NCI-H748 treated with DMSO at 0.1 percent for 48 hours (cell line): ENCODE measurements at places on chromosomes 13 and 19.
A peak's percentile ranks its signal among the peaks of the same experiment; 100 is the strongest.

GRCh38 chr13:21684576-21684975 is 13.7 kb downstream of the FGF9 start:
- no peak for DNase-seq

DNA sequence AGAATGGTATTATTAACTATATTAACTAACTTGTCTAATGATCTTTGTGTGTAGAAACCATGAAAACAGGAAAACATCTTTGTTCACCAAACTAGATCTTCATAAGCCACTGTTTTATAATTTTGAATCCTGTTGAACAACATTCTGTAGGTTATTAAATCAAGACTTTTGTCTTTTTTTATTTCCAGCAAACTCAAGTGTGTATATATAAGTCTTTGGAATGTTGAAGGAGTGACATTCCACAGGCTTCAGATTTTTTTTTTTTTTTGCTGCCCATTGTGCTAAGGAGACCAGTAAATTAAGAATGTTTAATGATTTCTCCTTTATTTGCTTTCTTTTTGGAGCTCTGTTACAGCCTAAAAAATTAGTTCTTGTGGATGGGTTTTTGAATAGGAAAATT is 89.6 kb downstream of the LMO7 start:
- no peak for DNase-seq

DNA sequence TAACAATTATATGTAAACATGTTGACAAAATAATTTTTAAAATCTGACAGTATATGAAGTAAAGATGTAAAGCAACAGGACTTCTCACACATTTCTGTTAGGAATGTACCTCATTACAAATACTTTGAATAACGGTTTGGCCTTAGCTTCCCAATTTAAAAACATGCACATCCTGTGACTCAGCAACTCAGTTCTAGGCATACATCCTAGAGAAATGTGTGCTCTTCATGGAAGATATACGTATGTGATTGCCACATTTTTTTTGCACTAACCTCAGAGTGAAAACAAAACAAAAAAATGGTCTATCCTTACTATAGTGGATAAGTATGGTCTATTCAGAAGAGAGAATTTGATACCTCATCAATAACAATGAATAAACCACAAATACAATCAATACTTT is 314.6 kb downstream of the LIG4 start:
- no peak for DNase-seq

DNA sequence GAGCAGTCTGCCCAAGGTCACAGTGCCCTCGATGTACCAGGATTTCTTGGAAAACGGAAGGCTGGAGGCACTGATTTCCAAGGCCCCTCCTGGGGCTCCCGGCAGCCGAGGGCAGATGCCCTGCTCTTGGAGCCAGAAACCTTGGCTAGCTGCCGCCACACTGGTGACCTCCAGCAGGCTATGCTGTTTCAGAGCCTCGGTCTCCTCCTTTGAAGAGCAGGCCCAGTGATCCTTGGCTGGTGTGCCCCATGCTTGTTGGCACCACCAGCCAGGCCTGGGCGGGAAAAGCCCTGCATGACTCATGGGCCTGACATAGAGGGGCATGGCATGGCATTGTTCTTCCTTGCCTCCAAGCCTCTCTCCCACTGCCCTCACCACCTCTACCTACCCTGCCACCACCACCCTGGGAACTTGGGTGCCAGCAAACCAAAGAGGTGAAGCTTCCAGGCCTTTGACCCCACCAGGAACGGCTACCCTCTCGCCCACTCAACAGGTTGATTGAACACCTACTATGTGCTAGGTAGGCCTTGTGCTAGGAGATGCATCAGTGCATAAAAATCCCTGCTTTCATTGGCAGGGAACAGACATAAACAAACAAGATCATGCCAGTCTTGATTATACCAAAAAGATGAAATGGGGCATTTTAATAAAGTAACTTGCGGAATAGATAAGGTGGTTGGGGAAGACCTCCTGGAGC is 1.6 kb upstream of the CLEC11A start:
- DNase-seq = no peak

GRCh38 chr13:90233933-90234672 is 1113.4 kb upstream of the MIR17HG start:
- no peak for DNase-seq

- peak; percentile 83 for DNase-seq
These were observed at the start of gene CA11 for GRCh38 chr19:48646001-48646721. TSS of gene CA11 (minus strand) at chr19:48646187. CDS start at chr19:48645632, 555 bp downstream.

DNA sequence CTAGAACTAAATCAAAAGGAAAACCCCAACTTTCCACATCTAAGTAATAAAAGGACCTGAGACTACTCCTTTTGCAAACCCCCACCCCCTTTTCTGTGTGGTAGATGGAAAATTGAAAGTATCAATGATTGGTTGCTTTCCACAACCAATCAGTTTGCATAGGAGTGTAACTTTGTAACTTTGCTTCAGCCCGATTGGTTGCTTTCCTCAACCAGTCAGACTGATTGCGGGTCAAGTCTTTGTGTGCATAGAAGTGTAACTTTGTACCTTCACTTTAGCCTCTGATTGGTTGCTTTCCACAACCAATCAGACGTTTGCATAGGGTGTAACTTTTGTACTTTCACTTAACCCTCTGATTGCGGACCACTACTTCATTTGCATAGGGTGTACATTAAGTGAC is 8.0 kb upstream of the B3GLCT start:
- no peak for DNase-seq

GRCh38 chr13:105655046-105655445 is 880.4 kb downstream of the EFNB2 start:
- no peak for DNase-seq

DNA sequence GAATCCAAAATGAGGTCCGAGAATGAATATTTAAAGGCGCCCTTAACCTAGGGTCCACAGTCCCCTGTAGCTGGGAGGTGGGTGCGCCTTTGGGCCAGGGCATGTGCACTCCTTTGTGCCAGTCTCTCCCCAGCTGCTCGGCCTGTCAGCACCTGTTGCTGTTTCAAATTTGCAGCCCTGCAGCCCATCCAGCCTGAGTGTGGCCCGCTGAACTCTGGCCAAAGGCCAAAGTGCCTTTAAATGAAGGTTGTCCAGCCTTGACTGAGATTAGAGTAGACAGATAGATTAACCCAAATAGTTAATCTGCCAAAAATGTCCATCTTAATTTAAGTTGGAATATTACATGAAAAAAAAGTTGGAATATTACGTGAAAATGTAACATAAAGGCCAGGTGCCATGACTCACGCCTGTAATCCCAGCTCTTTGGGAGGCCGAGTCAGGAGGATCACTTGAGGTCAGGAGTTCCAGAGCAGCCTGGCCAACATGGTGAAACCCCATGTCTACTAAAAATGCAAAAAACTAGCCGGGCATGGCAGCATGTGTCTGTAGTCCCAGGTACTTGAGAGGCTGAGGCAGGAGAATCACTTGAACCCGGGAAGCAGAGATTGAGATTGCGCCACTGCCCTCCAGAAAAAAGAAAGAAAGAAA is 25.3 kb downstream of the TPT1 start:
- no peak for DNase-seq

- no peak for DNase-seq
These were observed 6.4 kb downstream of the PGLS start for GRCh38 chr19:17517898-17518297.

DNA sequence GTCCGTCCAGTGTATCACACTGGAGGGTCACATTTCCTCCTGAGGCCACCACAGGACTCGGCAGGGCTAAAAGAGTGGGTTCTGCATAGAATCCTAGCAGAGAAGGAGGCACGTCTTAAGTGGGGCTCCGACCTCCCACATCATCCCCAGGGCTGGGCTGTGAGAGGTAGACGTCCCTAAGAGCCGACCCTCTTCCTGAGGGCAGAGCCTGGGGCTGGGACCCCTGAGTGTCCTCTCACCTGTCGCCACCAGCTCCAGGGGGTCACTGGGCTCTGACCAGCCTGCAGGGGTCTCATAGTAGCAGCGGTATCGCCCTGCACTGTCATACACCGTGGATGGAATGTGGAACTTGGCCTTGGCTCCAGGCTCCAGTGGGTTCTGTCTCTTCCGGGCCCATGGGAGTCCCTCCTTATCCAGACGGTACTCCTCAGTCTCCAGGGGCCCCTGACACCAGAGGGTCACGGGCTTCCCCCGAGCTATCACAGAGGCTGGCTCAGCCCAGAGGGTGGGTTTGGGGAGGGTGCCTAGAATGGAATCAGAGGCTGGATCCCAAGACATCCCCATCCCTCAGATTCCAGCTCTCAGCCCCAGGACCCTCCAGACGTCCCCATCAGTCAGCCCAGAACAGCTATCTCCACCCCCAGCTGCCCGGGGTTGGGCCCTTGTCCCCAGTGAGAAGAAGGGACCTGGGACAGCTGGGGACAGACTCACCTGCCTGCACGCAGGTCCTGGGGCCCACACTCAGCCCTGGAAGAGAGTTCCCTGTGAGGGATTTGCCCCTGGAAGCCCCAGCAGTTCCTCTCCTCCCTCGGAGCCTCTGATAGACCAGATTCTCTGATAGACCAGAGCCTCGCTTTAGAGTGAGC is 590 bp downstream of the LILRB5 start:
- DNase-seq = no peak

DNA sequence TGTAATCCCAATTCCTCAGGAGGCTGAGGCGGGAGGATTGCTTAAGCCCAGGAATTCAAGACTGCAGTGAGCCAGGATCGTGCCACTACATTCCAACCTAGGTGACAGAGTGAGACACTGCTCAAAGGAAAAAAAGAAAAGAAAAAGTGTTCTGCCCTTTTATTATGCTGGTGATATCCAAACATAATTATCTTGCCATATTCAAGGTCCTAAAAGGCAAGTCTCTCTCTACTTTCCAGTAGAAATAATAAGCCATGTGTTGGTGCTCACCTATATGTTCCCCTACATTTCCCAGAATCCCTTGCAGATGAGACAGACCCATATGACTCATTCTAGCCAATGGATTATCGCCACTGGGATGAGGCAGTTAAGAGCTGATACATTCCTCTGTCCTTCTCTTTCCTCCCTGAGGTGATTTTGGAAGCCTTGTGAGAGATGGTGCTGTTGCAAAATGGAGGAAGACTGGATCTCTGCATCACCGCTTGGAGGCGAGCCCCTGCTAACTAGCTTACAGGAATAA is 58.3 kb upstream of the MRI1 start:
- DNase-seq = no peak

GRCh38 chr13:107339209-107339608 is 771.3 kb upstream of the ARGLU1 start:
- no peak for DNase-seq

DNA sequence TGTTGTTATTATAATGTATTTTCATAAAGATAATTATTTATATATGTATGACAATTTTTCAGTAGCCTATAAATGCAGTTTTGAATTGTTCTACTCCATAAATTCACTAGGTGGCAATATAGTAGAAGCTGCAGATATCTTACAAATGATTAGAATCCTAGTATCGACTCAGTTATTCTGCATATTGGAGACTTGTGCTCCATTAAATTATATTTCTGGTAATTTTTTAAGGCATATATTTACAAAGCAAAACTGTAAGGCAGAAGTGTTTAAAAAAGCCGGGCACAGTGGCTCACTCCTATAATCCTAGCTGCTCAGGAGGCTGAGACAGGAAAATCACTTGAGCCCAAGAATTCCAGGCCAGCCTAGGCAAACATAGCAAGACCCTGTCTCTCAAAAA is 58.7 kb downstream of the DPY19L3 start:
- DNase-seq = peak; percentile 6

GRCh38 chr19:33273881-33274662 is 28.3 kb downstream of the CEBPA start:
- no peak for DNase-seq

DNA sequence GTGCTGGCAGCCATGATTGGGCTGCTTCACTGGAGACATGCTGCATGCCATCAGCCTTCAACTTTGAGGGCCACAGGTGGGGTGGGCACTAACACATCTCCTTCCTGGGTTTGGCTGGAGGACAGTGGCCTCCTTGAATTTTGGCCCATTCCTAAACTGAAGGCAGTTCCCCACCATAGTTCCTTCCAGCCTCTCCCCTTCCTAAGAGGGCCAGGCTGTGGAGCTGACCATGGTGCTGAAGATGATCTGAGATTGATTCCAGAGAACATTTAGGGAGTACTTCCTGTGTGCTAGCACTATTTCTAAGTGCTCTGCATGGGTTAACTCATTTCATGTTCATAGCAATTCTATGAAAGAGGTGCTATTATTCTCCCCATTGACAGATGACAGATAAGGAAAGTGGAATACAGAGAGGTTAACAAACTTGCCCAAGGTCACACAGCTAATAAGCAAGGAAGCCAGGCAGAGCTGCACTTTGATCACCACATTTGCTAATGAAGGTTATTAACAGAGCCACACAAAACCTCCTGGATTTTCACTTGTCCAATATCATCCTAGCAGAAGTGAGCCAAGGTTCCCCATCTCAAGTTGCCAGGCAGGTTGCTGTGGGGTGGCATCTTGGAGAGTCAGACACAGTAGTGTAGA is 175.3 kb downstream of the ZIC5 start:
- no peak for DNase-seq

DNA sequence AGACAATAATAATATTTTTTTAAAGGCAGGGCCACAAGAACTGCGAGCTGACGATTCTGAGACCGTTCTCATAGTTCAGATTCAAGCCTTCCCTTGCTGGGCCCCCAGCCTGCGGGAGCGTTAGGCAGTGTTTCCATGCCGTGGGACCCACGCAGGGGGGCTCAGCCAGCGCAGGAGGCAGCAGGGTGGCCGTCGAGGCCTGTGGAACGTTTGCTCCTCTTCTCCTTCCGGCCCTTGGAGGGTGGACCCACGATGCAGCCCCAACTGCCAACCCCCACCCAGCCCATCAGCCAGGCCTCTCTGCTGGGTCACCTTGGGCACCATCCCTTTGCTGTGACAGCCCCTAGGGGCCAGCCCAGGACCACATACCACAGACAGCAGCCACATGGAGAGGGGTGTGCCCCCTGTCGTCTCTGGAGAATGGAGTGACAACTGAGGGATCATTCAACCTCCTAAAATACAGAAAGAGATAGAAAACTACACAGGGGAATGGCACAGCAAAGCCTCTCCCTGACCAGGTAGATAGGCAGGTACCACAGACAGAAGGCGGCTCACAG is 46.8 kb downstream of the PDCD5 start:
- DNase-seq = no peak

- DNase-seq = no peak
These were observed 1189.2 kb downstream of the EFNB2 start for GRCh38 chr13:105346141-105346775.

DNA sequence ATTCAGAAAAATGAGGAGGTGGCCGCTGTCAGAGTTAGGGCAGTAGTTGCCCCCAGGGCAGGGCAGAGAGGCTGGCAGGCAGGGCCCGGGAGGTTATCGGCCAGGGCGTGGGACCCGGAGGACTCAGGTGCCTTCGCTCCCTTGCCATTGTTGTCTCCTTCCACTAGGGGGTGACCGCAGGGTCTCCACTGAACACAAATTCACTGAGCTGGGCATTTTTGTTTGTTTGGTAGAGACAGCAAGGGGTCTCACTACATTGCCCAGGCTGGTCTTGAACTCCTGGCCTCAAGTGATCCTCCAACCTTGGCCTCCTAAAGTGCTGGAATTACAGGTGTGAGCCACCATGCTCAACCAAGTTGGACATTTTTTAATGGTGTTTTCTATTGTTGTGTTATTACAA is 25.1 kb downstream of the CARS2 start:
- DNase-seq = no peak

- no peak for DNase-seq
These were observed 11.6 kb downstream of the CNFN start for GRCh38 chr19:42378225-42379215.
